ENCODE measurements at places on chromosomes 7 and 10. TPM values are rescaled to one million over a fixed set of nuclear protein-coding genes. Genes with fewer than 3 reads are reported as not detected.

DNA sequence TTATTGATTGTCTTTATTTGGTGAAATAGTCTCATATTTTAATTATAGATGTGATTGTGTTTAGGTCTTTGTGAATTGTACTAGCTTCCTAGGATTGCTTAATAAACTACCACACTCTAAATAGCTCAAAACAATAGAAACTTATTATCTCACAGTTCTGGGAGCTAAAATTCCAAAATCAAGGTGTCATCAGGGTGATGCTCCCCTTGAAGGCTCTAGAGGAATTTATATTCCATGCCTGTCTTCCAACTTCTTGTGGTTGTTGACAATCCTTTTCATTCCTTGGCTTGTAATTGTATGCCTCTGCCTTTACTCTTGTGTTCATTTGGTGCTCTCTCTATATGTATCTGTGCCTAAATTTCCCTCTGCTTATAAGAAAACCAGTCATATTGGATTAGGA, 155.3 kb upstream of the AKR1E2 start:
- H3K4me3 ChIP-seq, result no peak overlapping the region
- peaks cover 6% of the 10 kb centered on the region for H3K27me3 ChIP-seq
- no peaks in the 10 kb centered on the region for H3K4me1 ChIP-seq
- H3K27ac ChIP-seq, result no peak overlapping the region
- H3K36me3 ChIP-seq, result no peaks in the 10 kb centered on the region
- DNase-seq, result no peak

DNA sequence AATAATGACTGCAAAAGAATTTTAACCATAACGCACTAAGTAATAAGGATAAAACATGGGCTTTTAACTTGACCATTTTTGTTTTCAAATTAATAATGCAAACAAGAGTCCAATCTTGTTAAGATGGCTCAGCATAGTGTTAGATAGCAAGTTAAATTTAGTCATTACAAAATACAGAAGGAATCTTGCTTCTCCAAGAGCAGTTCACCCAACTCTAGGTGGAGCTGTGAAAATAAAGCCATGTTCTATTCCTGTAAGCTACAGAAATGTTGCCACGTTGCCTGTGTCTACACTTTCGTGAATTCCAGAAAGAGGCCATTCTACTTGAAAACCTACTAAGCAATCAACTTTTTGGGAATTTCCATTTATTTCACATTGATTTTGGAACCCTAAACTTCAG, 191.9 kb downstream of the SFMBT2 start:
- DNase-seq, result no peak
- no peak overlapping the region for H3K4me3 ChIP-seq
- H3K27me3 ChIP-seq, result no peaks in the 10 kb centered on the region

DNA sequence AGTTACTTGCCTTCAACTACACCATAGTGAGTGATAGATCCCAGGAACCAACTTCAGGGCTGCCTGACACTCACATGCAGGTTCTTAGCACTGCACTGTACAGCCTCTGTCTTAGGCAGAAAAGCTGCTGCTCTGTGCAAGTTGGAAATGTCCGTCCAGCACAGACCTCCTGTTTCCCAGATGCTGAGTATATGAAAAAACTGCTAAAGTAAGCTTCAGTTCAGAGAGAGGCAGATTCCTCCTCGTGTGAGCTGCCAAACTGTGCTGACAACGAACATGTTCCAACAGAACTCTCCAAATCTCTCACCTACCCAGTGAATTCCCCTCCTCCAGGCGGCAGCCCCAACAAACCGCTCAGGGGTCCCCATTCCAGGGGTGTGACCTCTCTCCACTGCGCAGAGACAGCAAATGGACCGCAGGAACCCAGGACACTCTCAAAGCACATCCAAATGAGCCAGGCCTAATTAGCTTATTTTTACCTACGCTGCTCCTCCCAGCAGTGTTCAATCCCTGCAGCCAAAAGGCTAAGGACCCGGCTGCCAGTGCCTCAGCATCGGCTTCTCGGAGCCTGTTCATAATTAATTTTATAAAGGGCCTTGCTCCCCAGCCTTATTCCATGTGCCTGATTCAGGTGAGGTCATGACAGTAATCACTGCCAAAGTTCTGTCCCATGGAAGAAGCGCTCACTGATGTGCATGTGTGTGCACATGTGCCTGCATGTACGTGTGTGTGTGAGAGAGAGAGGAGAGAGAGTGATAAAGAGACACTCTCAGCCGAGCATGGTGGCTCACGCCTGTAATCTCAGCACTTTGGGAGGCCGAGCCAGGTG, 159.5 kb upstream of the AUTS2 start:
- no peak for DNase-seq
- peaks cover 9% of the 10 kb centered on the region for H3K27me3 ChIP-seq
- no peak overlapping the region for H3K4me3 ChIP-seq

GRCh38 chr10:32893434-32893833, 64.6 kb downstream of the ITGB1 start:
- peaks cover 25% of the 10 kb centered on the region for H3K36me3 ChIP-seq
- no peaks in the 10 kb centered on the region for H3K27me3 ChIP-seq
- H3K4me3 ChIP-seq, result no peak overlapping the region
- peaks cover 2% of the 10 kb centered on the region for H3K4me1 ChIP-seq
- no peak for DNase-seq

GRCh38 chr7:22445140-22445743, 54.7 kb downstream of the STEAP1B start:
- peaks cover 69% of the 10 kb centered on the region for H3K4me1 ChIP-seq
- peak overlapping the region; percentile 60 for H3K4me3 ChIP-seq

- peaks cover 17% of the 10 kb centered on the region for H3K36me3 ChIP-seq
- H3K4me1 ChIP-seq, result peaks cover 23% of the 10 kb centered on the region
- no peak overlapping the region for H3K4me3 ChIP-seq
- DNase-seq, result no peak
These were observed 84.7 kb downstream of the PALS2 start for GRCh38 chr7:24657980-24658379.

SMKR1 gene
- 2.4 TPM for total RNA-seq

DNA sequence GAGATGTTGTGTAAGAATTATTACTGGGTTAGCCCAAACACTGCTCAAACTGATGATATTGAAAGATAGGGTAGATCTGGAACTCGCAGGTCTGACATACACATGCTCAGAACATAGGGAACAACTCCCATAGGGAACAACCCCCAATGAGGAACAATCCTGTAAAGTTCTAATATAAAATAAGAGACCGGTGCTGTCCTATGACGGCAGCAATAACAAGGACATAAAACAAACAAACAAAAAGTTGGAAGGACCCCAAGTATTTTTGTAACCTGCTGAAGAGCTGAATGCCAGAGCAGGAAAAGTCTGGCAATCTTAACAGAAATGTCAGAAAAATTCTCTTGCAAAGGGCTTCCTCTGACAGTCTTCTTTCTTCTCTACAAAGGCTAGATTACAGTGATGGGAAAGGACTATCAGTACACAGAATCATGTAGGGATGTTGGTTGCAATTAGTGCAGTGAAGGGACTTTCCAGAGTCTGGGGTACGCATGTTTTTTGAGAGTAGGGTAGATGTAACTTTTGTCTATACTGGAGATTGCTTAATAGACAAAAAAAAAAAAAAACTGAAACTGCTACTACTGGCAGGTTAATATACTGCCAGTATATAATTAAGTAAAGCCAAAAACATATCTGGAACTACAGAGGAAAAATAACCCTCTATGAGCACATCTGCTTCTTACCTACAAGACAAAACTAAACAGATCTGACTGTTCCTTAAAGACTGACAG, 35.5 kb downstream of the IDE start:
- H3K36me3 ChIP-seq, result peaks cover 26% of the 10 kb centered on the region
- H3K27ac ChIP-seq, result no peak overlapping the region
- H3K4me3 ChIP-seq, result no peak overlapping the region
- peaks cover 26% of the 10 kb centered on the region for H3K4me1 ChIP-seq
- no peaks in the 10 kb centered on the region for H3K27me3 ChIP-seq

DNA sequence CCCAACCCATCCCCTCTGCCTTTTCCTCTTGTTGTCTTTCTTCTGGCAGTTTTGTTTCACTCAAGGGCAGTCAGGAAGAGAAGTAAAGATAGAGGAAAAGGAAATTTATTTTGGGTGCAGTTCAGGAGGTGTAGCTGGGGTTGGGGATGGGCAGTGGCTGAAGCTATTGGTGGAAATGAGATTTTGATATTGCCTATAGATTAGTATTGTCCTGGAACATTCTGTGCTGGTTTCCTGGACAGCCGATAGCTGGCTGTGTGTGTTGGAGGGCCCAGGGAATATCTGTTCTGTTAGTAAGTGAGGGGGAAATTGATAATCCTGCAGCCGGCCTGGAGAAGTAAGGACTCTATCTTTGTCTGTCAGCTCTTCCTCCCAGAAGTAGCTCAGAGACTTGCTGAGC, 107.8 kb downstream of the AUTS2 start:
- no peaks in the 10 kb centered on the region for H3K36me3 ChIP-seq
- no peak overlapping the region for H3K27ac ChIP-seq
- no peaks in the 10 kb centered on the region for H3K27me3 ChIP-seq
- DNase-seq, result no peak

DNA sequence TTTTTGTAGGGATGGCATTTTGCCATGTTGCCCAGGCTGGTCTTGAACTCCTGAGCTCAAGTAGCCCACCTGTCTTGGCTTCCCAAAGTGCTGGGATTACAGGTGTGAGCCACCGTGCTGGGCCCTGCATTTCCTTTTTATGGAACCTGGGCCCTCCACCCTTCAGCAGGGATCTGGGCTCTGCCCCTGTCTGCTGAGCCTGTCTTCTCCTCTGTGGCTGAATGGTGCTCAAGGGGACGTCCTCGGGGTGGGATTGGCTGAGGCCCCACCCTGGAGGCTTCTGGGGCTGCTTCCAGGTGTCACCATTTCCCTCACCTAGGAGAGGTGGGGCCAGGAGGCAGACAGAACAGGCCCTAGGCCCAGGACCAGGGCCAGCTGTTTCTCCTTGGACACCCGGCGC, 18.4 kb downstream of the FAM241B start:
- H3K4me1 ChIP-seq, result no peaks in the 10 kb centered on the region
- no peak overlapping the region for H3K27ac ChIP-seq
- no peak for DNase-seq
- H3K36me3 ChIP-seq, result no peaks in the 10 kb centered on the region
